ENCODE measurements at places on chromosomes 1 and 21.

DNA sequence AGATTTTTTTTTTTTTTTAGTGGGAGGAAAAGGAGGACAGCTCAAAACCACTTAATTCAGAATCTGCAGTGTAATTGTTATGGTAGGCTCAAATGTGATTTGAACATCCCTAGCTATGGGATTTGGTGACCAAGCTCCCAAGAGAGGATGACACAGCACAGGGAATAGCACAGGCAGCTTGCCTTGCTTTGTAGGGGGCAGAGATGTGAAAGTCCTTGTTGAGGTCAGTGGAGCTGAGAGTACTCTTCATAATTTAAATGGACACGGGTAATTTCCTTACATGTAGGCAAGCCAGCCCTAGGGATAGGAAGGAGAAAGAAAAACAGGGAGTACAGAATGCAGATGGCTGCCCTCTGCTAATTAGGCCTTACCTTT is 3.2 kb upstream of the UCK2 start:
- no peak for DNase-seq

DNA sequence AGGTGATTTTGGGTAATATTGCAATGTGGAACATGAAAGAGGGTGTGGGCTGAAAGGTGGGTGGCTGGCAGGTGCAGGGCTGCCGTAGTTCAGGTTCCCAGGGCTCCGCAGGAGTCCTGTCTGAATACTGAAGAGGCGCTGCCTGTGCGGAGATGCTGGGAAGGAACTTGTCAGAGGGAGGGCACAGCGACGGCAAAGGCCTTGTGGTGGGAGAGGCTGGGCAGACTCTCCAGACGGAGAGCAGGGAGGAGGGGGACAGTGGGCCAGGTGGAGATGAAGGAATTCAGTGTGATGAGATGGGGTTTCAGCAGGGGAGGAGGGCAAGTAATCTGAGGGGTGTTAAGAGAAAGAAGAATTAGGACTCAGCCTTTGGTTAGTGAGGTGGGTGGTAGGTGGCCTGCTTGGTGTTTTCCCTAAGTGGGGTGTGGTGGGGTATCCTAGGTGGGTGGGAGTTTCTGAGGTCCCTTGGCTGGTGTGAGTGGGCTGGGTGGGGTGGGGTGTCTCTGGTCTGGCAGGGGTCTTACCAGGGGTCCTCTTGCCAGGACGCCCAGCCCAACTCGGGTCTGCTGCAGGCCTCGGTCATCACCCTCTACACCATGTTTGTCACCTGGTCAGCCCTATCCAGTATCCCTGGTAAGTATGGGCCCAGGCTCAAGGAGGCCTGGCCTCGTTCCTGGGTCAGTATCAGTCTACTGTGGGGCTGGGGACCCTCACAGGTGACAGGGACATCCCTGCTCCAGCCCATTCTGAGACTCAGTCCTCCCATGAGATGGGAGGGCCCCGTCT is 15.6 kb downstream of the SERINC2 start:
- no peak for DNase-seq

- DNase-seq = peak; percentile 14
These were observed 71.8 kb upstream of the MACF1 start for GRCh38 chr1:39132505-39133339.

- DNase-seq = no peak
These were observed 163.7 kb upstream of the POU3F1 start for GRCh38 chr1:38210021-38210894.

DNA sequence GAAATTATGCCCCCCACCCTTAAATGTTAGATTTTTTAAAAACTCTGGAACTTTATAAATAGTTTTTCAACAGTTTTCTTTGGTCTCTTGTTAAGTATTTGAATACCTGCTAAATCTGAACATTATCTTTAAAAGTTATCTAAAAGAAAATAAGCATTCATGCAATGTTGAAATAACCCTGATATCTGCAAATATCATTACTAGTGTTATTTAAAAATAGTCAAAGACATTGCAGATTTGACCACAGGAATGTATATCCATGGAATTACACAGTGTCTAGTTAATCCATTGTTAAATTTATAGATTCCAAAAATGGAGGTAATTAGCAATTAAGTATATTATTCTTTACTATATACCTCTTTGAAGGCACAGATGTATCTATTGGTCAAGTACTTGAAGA is 42.0 kb downstream of the PRRX1 start:
- no peak for DNase-seq

DNA sequence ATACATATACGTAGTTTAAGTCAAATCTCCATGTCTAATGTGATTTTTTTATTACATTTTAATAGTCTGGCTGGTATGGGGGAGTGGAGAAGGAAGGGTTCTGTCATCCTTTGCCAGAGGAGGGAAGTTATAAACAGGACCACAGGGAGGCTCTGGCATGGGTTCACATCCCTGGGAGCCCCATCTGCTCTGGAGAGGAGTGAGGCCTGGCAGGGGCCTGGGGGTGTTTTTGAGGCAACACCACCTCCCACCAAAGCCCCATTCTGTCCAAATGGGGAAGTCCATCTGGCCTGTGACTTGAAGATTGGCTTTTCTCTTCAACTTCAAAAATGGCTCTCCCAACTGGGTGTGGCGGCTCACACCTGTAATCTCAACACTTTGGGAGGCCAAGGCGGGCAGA is 15.8 kb downstream of the DISP3 start:
- no peak for DNase-seq

DNA sequence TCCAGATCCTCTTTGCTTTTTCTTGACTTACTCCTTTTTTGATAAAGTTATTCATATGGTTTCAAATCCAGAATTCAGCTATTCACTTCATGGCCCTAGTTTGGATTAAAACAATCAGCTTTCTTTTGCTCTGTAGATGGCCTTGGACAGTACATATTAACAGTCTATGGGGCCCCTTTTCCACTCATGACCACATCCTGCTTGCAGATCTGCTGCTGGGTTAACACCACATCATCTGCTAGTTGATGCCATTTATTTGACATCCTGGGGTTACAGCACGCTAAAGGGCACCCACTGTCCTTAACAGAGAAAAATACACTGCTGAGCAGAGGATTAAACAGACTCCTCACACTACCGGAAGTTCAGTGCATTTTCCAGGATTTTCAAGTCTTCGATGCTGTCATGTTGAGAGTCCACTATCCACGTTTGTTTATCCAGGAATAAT is 941 bp upstream of the IFI16 start:
- no peak for DNase-seq

DNA sequence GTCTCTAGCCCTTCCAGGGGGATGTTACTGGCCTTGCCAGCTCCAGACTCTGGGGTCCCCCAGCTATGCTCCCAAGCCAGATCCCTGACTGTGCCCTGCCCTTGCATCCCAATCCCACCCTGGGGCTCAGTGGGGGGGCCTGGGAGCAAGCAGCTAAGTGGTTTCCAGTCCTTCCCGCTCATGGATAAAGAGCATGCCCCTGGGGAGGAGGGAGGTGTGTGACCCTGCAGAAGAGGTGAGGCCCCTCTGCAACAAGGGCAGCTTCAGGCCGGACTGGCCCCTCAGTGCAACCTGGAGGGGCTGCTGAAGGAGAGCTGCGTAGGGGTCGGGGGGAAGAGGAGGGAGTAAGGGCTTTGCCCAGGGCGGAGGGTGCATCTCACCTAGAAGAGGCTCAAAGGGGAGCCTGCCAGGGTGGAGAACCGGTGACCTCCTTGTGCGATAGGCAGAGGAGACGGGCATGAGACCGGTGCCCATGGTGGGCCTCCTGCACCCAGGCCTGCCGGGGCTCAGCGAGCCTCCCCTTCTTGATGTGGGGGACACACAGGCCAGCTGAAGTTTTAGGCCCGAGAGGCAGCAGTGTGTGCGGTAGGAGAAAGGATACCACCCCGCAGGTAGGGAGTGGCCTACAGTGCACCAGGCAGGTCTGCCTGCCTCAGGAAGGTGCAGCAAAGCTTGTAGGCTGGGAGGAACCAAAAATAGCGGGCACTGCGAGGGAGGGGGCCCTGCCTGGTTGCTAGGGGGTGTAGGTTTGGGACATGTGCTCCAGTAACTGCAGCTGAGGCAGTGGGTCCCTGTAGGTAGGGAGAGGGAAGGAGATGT is 3.1 kb downstream of the OBSCN start:
- DNase-seq = no peak

DNA sequence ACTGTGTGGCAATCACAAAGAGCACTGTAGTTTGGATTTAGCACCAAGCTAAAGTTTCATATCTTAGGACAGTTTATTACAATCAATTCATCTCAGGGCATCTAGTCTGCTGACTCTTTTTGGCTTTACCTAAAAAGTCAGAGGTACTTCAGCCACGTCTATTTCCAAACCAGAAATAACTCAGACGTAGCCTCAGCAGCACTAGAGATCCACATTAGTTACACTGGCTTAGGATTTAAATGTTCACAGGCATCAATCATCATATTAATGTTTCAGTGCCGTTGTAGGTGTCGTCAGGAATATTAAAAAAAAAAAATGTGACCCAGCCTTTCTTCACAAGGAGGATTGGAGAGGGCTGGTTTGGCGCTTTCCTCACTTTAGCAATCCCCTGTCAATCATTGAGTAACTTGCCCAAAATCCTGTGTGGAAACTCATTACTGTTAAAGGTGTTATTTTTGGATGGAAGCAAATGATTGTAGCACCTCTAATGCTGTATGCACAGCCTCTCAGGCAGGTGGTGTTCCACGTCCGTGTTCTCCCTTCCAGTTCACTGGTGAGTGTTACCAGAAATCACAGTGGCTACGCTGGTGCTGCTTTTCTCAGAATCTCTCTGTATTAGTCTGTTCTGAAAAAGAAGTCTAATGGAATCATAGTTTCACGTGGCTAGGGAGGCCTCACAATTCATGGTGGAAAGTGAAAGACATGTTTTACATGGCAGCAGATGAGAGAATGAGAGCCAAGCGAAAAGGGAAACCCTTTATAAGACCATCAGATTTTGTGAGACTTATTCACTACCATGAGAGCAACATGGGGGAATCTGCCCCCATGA is 45.4 kb downstream of the NEK7 start:
- no peak for DNase-seq

GRCh38 chr21:38142224-38142623 is 114.6 kb upstream of the KCNJ15 start:
- no peak for DNase-seq

GRCh38 chr1:193799948-193800690 is 613.7 kb upstream of the B3GALT2 start:
- DNase-seq = peak; percentile 78

GRCh38 chr21:33278721-33279120 is 12.6 kb downstream of the IL10RB start:
- no peak for DNase-seq

GRCh38 chr1:86822459-86822858 is 91.5 kb downstream of the SELENOF start:
- no peak for DNase-seq

Data from HFFc6 (cell line).